GM23248 (cell line): ENCODE measurements at places on chromosomes 6 and 20. TPM values are rescaled to one million over a fixed set of nuclear protein-coding genes. Genes with fewer than 3 reads are reported as not detected.

DNA sequence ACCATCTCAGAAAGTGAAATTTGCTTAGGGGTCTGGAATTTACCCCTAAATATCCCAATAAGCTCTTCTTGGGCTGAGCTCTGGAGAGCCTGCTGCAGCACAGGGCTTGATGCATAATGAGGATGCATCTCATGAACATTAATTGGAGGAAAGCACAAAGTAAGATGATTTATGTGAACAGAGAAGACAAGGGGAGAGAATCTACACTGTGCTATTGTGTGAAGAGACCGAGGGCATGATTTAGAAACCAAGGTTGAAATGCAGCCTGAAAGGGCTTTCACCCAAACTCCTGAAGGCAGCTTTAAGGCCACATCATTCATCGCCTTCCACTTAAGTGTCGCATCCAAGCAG, 27.8 kb upstream of the GPR63 start:
- no peak for DNase-seq

Gene DEFB132
- total RNA-seq, result not detected in 2 replicates

Gene GSTA3
- not detected in 2 replicates for total RNA-seq

Gene POPDC3
- total RNA-seq, result 37.4 and 45.1 TPM in 2 replicates

DNA sequence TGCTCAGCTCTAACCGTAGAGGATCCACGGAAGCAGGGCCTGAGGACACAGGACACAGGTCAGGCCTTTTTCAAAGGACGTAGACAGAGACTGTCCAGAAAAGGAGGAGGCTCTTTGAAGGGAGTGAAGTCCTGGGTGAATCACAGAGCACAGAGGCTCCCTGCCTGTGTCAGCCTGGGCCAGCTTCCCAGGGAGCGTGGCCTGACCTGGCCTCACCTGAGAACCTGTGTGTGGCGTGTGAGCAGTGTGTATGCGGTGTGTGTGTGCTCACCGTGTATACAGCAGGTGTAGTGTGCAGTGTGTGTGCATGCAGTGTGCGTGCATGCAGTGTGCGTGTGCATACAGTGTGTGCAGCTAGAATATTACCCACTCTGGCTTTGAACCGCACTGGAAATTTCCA, 56.0 kb upstream of the FNDC1 start:
- DNase-seq, result no peak

Gene FAM162B
- total RNA-seq, result not detected in 2 replicates

DNA sequence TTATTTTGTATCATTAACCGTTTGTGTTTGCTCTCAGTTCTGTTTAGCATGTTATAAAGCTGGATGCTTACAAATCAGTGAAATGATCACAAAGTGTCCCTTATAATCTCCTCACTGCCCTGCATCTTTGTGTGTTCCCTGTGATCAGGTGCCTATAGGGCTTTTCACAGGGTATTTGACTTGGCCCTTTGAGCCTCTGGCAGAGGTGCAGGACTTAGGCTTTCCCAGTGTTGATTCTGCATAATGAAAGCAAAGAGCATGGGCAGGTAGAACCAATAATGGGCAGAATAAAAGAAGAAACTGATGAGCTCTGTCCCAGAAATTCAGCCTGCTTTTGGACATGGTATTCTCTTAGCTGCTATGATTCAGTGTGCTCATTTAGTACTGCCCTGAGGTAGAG, 16.9 kb upstream of the PBOV1 start:
- no peak for DNase-seq

Gene APCDD1L
- 19.5 and 25.6 TPM in 2 replicates for total RNA-seq

- no peak for DNase-seq
These were observed 21.6 kb upstream of the FKBP5 start for GRCh38 chr6:35710241-35710847.

DNA sequence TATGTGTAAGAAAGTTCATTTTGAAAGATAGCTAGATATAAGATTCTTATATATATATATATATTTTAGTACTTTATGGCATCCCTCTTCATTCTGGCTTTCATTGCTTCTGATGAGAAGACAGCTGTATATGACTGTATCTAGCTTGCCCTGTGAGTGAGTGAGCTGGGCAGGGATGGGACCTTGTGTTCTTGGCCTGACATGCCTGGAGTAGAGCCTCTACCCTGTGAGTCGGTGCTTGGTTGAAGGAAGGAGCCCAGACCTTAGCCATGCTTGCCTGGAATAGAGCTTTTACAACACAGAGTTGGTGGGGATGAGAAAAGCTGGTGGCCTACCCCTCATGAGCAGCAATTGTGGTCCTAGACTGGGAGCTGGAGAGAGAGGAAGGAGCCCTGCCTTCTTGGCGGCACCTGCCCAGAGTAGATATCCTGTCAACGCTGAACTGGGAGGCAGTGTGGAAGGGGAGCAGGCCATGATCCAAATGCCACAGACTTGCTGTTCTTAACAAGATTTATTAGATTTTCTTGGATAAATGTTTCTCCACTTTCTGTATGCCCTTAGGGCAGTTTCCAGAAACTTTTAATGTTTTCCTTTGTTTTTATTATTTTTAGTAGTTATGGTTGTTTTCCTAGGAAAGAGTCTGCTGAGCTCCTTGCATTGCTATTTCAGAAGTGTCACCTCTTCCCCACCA, 31.6 kb downstream of the FIG4 start:
- DNase-seq, result no peak

Gene WFDC5
- total RNA-seq, result not detected in 2 replicates

DNA sequence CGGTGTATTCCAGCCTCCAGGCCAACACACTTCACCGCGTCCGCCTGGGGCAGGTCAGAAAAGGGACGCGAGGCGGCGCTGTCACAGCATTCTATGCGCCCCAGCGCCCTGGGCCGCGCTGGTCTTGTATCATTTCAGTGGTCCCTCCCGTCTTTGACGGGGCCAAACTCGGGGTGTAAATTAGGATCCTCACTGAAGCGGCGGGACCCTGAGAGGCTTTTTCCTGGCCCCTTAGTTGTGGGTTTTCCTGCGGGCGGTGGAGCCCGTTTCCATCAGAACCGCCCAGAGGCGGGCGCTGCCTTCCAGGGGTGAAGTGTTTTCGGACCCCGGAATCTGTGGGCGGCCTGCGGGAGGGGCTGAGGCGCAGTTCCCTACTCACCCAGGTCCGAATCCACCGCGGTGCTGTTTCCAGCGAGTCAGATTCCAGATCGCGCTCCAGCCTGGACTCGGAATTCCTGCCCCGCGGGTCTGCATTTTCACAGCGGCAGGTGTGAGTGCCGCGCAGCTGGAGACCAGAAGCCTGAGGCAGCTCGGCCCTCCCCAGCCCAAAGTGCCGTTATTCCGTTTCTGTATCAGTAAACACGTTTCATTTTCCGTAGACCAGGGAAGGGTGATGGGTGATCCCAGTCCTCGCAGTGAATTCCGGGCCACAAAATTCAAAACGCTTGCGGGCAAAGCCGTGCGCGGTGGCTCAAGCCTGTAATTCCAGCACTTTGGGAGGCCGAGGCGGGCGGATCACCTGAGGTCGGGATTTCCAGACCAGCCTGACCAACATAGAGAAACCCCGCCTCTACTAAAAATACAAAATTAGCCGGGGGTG, 3.9 kb upstream of the MICB start:
- DNase-seq, result peak; percentile 93

- peak; percentile 51 for DNase-seq
These were observed 971 bp downstream of the NFKBIE start for GRCh38 chr6:44264154-44265006.

Gene PTCRA
- total RNA-seq, result not detected in 2 replicates

Gene C20orf96
- 0.32 TPM in 1 of 2 replicates, not detected in the other for total RNA-seq

DNA sequence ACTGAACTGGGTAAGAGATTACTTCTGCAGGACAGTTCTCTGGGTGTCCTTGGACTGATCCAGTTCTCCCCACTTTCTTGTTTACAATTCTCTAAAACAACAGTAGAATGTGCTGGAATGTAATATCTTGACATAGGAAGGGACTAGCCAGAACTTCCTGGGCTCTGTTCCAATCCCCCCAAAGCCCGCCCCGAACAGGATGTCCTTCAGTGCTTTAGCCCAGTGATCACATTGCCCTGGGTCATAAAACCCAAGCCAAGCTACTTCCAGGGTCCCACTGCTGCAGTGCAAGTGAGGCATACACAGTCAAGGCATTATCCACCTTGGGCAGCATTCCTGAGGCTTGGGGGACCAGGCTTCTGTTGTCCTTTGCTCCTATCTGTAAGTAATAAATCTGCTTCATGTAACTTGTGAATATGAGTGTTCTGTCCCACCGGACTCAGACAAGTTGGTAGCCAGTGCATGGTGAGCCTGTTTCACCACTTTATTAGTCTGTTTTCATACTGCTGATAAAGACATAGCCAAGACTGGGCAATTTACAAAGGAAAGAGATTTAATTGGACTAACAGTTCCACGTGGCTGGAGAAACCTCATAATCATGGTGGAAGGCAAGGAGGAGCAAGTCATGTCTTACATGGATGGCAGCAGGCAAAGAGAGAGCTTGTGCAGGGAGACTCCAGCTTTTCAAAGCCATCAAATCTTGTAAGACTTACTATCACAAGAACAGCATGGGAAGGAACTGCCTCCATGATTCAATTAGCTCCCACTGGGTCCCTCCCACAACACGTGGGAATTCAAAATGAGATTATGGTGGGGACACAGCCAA, 23.5 kb downstream of the FITM2 start:
- no peak for DNase-seq

GRCh38 chr20:2814587-2815051, at the start of gene C20orf141:
Gene C20orf141 (plus strand): TSS chr20:2814987. CDS start chr20:2815185, 198 bp downstream.
- peak; percentile 99 for DNase-seq

Gene DNAH8
- not detected in 2 replicates for total RNA-seq

DNA sequence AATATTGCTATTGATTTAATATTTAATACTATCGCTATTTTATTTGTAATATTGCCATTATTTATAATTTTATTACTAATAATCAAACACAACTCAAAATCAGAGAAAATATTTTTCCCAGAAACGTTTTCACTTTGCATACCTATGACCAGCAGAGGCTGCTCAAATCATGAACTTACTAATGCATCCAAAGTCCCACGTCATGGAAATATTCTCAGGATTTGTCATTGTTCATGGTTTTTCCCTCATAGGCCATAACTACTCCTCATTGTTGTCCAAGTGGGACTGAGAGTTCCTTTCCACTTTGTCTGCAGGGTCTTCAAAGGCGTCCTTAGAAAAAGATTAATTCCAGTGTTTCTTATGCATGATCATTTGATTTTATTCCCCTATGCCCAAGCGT, 344.8 kb downstream of the THBS2 start:
- peak; percentile 94 for DNase-seq

DNA sequence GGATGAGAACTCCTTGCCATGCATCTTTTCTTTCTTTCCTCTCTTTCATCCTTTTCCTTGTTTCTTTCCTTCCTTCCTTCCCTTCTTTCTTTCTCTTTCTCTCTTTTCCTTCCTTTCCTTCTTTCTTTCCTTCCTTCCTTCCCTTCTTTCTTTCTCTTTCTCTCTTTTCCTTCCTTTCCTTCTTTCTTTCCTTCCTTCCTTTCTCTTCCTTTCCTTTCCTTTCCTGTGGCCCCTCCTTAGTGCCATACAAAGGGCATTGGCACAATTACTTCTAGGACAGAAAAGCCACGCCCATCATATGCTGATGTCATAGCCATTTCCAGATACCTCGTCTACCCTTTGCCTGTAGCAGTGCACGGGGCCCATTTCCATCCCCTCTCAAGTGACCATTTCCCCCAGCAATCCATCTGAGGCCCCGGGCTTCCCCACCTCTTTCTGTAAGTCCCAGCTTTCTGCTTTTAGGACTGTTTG, 2.2 kb upstream of the CENPB start:
- DNase-seq, result peak; percentile 40

- no peak for DNase-seq
These were observed 19.1 kb upstream of the RANBP9 start for GRCh38 chr6:13730704-13731103.

Gene MCHR2
- total RNA-seq, result not detected in 2 replicates

GRCh38 chr20:17542993-17543412, 11.8 kb upstream of the BFSP1 start:
- DNase-seq, result peak; percentile 89

Gene AGER
- 0.22 TPM in 1 of 2 replicates, not detected in the other for total RNA-seq

DNA sequence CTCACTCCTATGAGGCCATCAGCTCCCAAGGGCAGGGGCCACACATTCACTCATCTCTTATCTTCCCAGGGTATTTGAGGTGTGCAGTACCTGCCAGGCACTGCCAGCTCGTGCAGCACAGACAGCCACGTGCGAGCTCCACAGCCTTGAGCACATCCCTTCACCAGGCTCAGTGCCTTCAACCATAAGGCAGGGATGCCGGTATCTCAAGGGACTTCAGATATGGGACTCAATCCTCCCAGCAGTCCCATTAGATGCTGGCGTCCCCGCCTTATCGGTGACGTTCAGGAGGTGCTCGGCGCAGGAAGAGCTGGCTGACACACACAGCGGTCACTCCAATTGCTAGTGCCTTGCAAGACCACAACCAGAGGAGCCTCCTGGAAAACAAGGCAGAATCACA, 47.0 kb downstream of the EZR start:
- no peak for DNase-seq

GRCh38 chr6:87697581-87698546, 4.2 kb downstream of the AKIRIN2 start:
- peak; percentile 76 for DNase-seq

DNA sequence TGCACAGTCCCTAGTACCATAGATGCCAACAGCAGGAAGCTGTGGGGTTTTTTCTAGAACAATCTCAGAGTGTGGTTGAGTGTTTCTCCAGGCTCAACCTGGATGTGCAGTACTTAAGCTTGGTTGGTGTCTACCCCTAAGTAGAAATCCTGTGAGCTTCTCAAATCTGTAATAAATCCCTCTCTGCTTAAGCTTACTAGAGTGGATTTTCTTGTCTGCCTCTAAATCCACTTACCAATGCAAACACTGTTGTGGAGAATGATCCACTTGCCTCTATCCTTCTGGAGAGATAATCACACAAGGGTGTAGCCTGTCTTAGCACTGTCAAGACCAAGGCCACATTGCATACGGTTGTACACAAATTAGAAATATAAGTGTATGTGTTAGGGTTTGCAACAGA, 43.3 kb upstream of the CLIC5 start:
- DNase-seq, result no peak

DNA sequence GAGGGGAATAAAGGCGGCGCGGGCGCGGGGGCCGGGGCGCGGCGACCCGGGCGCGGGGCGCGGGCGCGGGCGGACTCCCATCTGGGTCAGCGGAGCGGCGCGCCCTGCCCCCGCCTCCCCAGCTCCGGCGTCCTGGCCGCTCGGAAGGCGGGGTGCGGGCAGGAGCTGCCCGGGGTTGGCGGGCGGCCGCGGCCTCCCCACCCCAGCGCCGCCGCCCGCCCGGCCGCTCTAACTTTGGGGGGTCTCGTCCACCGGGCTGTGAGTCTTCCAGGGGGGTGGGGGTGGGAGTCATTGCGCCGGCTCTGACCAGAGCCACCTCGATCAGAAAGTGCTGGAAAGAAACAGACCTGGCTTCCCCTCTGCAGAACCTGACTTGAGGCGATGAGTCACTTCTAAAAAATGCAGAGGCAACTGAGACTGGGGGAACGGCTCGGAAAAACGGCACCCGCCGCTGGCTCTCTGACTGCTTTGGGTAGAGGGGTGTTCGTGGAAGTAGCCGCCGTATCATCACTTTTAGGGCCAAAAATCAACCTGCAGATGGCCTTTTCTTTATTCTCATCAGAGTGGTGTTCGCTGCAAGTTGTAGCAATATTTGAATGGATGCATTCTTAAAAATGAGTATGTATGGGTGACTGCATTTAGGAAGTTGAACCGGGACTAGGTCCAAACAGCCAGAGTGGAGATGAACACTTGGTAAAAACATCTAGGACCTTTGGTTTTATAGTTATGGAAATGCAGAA, 667 bp downstream of the CAP2 start:
- peak; percentile 82 for DNase-seq

Gene THEMIS
- 0.11 and 0.25 TPM in 2 replicates for total RNA-seq
